ENCODE measurements at places on chromosomes 7 and 10. TPM values are rescaled to one million over a fixed set of nuclear protein-coding genes. Genes with fewer than 3 reads are reported as not detected.

SUPV3L1 gene
- total RNA-seq, result 31.8 TPM

PNLIPRP2 gene
- total RNA-seq, result not detected

ASNS gene
- 57.8 TPM for total RNA-seq

CPEB3 gene
- total RNA-seq, result 0.33 TPM

TMEM176A gene
- not detected for total RNA-seq

CNOT4 gene
- total RNA-seq, result 11.4 TPM

PRPS1L1 gene
- not detected for total RNA-seq

GHRHR gene
- not detected for total RNA-seq

IQUB gene
- 0.06 TPM for total RNA-seq

HOGA1 gene
- total RNA-seq, result 2.6 TPM

ELFN1 gene
- 0.37 TPM for total RNA-seq

C7orf57 gene
- total RNA-seq, result 0.31 TPM

GPR85 gene
- not detected for total RNA-seq

VGF gene
- total RNA-seq, result 28.3 TPM

C10orf62 gene
- total RNA-seq, result not detected

CDK14 gene
- total RNA-seq, result 0.08 TPM

CALY gene
- total RNA-seq, result 0.45 TPM

MYL10 gene
- not detected for total RNA-seq

ELMO1 gene
- 3.0 TPM for total RNA-seq

HGF gene
- 0.05 TPM for total RNA-seq

LRRC18 gene
- not detected for total RNA-seq

CARD11 gene
- 2.5 TPM for total RNA-seq

FOXP2 gene
- total RNA-seq, result not detected

ZNF853 gene
- total RNA-seq, result 2.3 TPM

AMZ1 gene
- not detected for total RNA-seq

ZNF736 gene
- total RNA-seq, result 0.07 TPM

ADRB1 gene
- 1.4 TPM for total RNA-seq

PVRIG gene
- not detected for total RNA-seq

TLL2 gene
- total RNA-seq, result 0.12 TPM

ZNF212 gene
- total RNA-seq, result 11.5 TPM

THSD7A gene
- 2.4 TPM for total RNA-seq

FAM25A gene
- 0.52 TPM for total RNA-seq

IGFBP3 gene
- 118 TPM for total RNA-seq

VAX1 gene
- 1.3 TPM for total RNA-seq

UFSP1 gene
- 4.3 TPM for total RNA-seq

EVX1 gene
- total RNA-seq, result 0.13 TPM

NRP1 gene
- total RNA-seq, result 95.2 TPM

ACTL6B gene
- total RNA-seq, result not detected

PNLIPRP3 gene
- total RNA-seq, result not detected

OR13A1 gene
- total RNA-seq, result 0.05 TPM

CTAGE6 gene
- not detected for total RNA-seq

COL13A1 gene
- 0.30 TPM for total RNA-seq

CNTNAP2 gene
- total RNA-seq, result 0.10 TPM

CALCR gene
- total RNA-seq, result not detected

CCDC136 gene
- 2.2 TPM for total RNA-seq

All from A549 treated with Hydrocortisone at 1 μM for 4 hours (cell line).